ENCODE measurements at places on chromosomes 16 and 17.

DNA sequence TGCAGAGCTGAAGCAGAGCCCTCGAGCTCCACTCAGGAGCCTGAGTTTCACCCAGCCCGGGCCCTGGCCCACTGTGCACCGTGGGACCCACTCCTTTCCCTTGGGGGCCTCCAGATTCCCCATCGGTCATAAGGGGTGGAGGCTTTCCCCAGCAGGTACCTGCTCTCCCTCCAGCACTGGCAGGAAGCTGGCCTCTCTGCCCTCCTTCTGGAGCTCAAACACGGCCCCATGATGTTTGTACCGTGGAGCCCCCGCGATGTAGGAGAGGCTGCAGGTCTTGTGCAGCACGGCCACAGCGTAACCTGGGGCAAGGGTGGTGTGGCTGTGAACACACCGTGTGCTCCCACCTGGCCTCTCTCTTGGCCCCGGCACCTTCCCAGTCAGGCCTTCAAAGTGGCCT is 29.9 kb downstream of the HASPIN start:
- DNase-seq, result no peak

DNA sequence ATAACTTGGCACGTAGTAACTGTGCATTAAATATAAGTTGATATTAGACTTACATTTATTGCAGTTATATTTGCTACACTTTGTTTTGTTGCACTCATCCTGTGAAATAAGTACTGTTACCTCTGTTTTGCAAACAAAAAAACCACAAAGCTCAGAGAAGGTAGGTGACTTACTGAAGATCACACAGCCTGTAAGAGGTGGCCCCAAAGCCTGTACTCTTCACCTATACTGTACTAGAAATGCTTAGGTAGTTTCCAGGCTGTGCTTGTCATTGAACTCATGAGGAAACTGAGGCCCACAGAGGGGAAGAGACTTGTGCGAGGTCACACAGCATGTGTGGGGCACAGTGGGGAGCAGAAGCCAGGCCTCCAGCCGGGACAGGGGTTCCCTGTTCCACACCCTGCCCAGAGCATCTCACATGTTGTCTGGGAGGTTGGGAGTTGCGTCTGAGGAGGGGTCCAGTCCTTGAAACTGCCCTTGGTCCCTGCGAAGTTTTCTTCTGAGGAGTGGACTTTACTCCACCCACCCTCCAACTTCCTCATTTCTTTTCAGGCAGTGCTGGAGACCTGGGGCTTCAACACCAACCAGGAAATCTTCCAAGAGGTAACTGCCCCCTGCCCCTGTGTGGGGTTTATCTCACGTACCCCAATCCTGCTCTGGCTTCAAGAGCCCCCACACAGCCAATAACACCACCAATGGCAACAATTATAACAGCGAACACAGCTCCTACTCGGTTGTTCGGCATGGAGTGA is 13.0 kb downstream of the CETP start:
- DNase-seq, result no peak

DNA sequence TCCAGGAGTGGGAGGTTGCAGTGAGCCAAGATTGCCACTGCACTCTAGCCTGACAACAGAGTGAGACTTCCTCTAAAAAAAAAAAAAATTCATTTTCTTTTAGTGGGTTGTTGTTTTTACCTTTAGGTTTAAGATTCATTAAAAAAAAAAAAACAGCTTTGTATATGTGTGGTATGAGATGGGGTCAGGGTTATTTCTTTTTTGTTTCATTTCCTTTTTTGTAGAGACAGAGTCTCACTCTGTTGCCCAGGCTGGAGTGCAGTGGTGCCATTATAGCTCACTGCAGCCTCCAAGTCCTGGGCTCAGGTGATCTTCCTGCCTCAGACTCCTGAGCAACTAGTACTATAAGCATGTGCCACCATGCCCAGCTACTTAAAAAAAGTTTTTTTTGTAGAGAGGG is 47.0 kb downstream of the BCAS3 start:
- no peak for DNase-seq

DNA sequence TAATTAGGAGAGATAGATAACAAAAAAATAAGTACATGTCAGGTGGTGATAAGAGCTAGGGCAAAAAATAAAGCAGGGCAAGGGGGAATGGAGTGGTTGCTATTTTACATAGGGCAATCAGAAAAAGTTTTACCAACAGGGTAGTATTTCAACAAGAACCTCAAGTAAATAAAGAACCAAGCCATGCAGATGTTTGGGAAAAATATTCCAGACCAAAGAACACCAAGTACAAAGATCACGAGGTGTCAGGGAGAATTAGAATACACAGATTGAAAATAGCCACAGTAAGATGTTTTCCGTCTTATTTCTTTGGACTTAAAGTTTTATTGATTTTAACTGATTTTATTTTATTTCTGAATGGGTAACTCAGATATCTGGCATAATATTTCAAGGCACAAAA is 11.1 kb downstream of the SYNRG start:
- no peak for DNase-seq

DNA sequence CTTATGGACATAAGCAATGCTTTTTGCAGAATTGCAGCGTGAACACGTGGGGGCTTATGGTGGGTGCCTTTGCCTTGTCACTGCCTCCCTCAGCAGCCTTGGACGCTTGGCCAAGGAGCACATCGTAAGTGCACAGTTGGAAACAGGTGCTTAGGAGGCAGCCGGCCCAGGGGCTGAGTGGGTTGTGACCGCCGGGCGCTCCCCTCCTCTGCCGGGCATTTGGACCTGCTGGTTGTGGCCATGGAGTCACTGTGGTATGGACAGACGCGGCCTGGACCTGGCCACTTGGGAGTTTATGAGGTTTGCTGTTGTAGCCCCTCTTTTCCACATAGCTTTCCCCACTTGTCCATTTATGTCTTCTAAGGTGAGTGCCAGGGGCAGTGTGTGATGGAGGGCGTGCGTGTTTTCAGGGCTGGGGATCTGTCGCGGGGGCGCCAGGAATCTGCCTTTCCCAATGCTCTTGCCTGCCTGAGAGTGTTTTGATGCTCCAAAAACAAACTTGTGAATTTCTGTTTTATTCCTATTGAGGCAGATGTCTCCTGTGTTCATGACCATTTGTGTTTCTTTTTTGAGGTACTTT is 49.2 kb downstream of the PDPK1 start:
- DNase-seq, result no peak

DNA sequence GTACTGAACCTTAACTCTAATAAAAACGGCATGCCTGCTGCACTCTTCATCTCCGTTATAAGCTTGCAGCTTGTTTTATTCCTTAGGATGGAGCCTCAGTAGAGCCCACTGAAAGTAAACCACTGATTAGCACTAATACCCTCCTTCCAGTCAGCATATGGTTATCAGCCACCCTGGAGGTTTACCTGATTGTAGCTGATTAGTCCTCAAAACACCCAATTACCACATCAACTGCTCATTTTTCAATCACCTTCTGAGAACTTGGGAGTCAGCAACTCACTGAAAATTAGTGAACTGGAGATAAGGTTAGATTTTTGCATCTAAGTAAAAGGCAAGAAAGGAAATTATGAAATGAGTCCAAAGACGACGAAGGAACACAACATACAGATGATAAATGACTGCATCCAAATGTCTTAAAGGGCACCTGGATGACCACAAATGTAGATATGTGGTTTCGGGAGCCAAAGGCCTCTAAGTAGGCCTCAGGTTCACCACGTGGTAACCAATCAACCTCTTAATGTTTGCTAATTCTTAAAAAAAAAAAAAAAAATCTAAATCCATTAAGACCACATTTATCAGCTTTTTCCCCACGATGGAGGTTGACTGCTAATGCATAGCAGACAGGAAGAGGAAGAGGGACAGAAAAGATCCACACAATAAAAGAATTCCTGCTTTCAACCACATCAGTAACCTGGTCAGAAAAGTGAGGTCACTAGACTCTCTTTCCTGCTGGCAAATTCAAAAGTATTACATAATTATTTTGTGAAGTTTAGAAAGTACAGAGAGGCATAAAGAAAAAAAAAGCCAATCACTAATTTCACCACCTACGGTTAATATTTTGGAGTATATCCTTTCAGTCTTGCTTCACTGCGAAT is 28.0 kb downstream of the DCUN1D3 start:
- no peak for DNase-seq

DNA sequence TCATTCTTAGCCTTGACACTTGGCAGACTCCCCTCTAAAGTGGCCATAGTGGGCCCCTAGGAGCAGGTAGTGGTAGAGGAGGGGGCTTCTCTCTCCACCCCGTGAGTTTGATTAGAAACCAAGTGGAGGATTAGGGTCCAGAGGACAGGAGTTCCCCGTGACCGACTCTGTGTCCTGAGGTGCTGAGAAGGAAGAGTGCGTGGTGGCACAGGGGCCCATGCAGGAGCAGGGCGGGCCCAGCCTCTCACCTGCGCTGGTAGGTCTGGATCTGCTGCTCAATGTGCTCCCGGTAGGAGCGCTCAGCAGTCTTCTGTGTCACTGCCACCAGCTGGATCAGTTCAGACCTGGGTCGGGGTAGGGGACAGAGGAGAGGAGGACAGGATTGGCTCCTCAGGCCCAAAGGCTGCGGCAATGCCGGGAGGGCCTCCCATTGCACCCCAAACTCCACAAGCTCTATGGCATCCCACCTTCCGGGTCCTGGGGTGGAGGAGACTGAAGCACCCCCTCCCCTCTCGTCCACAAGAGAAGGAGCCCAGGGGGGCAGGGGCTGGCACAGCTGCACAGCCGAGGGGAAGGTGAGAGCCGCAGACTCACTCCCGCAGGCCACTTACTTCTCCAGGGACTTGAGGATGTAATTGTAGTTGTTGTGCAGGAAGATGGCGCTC is 6.2 kb downstream of the ZACN start:
- DNase-seq, result no peak

GRCh38 chr17:28151001-28151400 is 108.5 kb downstream of the NLK start:
- DNase-seq, result no peak

GRCh38 chr17:5788266-5788900 is 204.1 kb upstream of the NLRP1 start:
- DNase-seq, result no peak

GRCh38 chr17:4548721-4549531 is 6.3 kb downstream of the MYBBP1A start:
- no peak for DNase-seq

DNA sequence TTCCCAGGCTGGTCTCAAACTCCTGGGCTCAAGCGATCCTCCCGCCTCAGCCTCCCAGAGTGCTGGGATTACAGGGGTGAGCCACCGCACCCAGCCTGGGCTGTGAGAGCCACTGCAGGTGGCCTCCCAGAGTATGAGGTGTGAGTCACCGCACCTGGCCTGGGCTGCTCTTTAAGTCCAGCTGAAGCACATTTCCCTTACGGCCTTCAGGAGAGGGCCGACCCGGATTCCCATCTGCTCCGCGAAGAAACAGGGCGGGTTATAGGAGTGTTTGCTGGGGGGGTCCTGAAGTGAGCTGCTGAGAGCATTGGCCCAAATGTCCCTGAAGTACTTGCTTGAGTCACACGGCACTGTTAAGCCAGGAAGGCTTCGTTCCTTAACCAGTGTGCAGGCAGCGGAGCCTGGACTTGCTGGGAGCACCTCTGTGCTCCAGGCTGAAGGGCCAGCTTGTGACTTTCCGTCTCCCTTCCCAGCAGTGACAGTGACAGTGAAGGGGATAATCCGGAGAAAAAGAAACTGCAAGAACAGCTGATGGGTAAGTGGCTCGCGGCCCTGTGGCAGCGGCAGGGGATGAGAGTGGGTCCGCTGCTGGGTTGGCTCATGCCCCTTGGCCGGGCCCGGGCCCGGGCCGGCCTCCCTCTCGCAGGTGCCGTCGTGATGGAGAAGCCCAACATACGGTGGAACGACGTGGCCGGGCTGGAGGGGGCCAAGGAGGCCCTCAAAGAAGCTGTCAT is 7.2 kb downstream of the VPS4A start:
- DNase-seq, result no peak

- DNase-seq, result no peak
These were observed 33.1 kb upstream of the COL1A1 start for GRCh38 chr17:50234581-50234980.
